AML-193 (cell line): ENCODE measurements at places on chromosomes 4 and X.

- DNase-seq, result no peak
Measured at GRCh38 chr4:185654965-185655554, 119.8 kb upstream of the PDLIM3 start.

GRCh38 chrX:123603491-123603890 lies 129.4 kb downstream of the THOC2 start:
- DNase-seq, result no peak

- DNase-seq, result no peak
Measured at GRCh38 chr4:18803781-18804180, 782.2 kb upstream of the LCORL start.

DNA sequence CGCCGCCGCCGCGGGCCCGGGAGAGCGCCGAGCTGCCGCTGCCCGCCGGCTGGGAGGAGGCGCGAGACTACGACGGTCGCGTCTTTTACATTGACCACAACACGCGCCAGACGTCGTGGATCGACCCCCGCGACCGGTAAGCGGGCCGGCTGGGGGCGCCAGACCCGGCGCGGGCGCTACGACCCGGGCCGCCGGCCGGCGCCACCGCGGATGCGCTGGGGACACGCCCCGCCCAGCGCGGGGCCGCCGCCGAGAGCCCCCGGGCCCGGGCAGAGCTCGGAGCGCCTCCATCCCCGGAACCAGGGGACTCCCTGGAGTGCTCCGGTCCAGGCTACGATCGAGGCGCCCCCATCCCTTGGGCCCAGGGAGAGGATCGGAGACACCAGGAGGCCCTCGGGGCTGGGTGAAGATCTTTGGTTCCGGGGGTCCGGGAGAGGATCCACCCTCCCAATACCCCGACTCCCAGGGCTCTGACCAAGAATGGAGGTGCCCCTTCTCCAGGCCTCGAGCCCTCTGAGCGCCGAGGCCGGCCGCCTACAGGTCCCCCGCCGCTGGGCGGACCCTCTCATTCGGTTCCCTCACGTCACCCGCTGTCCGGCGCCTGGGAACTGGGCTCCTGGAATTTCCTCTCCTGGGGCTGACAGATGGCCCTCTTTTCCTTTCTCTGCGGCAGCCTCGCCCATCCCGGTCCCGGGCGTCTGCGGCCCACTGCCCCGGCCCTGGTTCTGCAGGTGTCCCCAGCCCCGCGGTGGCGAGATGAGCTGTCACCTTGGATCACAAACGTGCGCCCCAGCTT lies 48.8 kb downstream of the CLDN34 start:
- no peak for DNase-seq

- DNase-seq, result no peak
Measured at GRCh38 chr4:6299875-6300274, 30.2 kb downstream of the WFS1 start.

- no peak for DNase-seq
Measured at GRCh38 chr4:27000820-27001219, 140.2 kb downstream of the STIM2 start.

GRCh38 chr4:111510535-111510934 lies 634.7 kb upstream of the FAM241A start:
- no peak for DNase-seq

- DNase-seq, result no peak
Measured at GRCh38 chrX:16215660-16216059, 48.4 kb downstream of the MAGEB17 start.

DNA sequence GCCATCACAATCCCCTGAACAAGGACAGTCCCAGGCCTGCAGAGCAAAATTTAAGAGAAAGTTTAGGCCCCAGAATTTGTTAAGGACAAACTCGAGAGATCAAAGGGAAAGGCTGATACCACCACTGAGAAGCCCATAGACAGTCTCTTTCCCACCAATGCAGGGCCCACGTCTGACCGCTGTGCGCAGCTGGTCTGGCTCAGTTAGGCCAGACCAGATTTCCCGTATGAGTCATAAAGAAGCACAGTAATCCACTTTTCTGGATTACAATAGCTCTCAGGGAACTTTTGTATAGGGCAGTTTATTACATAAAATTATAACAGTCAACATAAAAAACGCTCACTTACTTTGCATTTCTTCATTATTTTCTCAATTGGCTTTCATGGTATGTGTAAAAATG lies 259.5 kb downstream of the RCHY1 start:
- no peak for DNase-seq
